Activated gamma-delta T cell treated with Interleukin-2 at 50 U/mL for 16 hours (primary cell): ENCODE measurements at places on chromosomes 6 and 20.

- DNase-seq, result no peak
These were observed 165.0 kb downstream of the MOXD1 start for GRCh38 chr6:132236281-132236680.

GRCh38 chr20:47502271-47503239, 868 bp downstream of the NCOA3 start:
- no peak for DNase-seq

DNA sequence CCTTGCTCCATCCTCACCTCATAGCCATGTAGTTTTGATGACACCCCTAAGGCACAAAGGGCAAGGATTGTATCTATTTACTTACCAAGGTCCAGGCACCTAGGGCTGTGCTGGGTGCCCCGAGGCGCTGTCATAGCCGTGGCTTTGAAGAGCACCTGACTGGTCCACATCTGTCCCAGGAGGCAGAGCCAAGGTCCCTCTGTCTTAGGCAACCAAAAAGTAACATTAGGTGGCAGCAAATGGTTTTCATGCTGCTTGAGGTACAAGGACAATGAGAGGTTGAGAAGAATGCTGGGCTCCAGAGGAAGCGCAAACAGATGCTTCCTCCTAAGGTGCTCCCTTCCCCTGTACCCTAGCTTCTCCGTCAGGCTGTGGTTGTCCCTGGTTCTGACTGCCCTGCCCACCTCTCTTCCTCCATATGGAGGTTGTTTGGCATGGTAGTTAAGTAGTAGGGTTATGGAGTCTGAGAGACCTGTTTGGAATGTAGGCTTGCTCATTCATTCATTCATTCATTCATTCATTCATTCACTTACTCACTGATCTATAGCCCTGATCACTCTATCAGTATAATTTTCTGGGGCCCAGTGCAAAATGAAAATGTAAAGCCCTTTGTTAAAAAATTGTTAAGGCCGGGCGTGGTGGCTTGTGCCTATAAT, 3.0 kb upstream of the UQCC2 start:
- no peak for DNase-seq

DNA sequence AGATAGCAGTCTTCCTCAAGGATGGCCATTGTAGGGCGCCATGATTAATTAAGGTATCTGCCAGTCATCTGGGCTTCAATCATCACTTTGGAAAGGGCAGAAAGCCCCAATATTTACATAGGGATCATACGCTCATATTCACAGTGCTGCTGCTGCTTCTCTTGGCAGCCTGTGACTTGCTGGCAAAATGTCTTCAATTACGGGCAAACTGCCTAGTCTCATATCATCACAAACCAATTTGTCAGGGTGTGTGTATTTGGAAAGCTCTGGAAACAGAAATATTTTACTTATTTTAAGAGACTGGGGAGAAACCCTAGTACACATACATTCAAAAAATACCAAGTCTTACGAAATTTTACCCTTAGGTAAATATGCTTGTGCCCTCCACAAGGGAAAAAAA, 77.6 kb downstream of the SAMD5 start:
- DNase-seq, result no peak

DNA sequence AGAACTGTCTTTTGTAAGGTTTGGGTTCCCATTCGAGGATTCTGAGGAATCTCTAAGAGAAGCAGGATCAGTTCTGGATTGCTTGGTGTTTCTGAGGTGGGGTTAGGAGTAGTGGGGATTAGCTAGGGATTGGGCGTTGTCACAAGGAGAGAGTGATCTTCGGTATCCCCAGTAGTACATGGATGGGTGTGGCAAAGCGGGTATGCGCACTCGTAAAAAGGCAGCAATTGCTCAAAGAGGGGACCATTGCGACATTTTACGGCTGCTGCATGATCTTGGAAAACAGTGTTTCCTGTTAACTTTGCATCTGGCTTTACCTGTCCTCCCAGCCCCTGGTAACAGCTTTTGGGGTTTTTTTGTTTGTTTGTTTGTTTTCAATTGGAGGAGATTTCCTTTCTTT, 9.7 kb upstream of the ZSCAN9 start:
- DNase-seq, result no peak

DNA sequence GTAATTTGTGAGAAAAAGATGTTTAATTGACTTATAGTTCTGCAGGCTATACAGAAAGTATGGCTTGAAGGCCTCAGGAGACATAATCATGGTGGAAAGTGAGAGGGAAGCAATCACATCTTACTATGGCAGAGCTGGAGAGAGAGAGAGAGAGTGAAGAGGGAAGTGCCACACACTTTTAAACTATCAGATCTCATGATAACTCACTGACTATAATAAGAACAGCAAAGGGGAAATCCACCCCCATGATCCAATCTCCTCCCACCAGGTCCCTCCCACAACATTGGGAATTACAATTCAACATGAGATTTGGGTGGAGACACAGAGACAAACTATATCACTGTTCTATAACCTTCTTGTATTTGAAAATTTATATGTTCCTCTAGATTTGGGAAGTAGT, 117.2 kb upstream of the BMP5 start:
- DNase-seq, result no peak

DNA sequence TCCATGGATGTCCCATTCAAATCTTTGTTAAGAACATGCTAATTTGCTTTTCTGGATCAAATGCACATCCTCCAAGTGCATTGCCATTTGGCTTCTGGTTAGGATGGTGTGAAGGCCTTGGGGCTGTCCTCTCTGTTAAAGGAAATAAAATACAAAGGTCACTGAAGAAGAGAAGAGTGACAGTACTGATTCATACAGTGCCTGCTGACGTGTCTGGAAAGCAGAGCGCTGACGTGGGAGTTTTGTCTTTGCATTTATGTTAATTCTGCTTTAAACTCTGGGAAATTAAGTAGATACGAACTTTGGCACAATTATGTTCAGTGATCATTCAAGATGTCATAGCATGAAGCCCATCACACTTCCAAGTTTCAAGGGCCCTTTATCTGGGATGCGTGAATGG, 33.2 kb downstream of the SYNDIG1 start:
- no peak for DNase-seq

- DNase-seq, result no peak
These were observed 21.6 kb upstream of the TNFAIP3 start for GRCh38 chr6:137845460-137845859.

DNA sequence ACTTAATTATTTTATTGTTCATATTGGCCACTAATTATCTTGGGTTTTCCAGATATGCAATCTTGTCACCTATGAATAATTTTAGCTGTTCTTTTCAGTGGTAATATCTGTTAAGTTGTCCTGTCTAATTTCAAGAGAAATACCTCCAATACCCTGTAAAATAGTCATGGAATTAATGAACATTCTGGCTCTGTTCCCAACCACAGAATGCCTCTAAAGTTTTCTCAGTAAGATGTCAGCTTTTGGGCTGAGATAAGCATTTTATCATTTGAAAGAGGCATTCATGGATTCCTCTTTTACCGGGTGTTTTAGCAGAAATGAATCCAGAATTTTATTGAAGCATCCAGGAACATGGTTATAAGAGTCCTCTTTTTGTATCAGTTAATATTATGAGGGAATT, 109.3 kb downstream of the WDR27 start:
- DNase-seq, result no peak

- DNase-seq, result no peak
These were observed 770.3 kb upstream of the SLC35B3 start for GRCh38 chr6:9205645-9206044.
